HCT116 (cell line): ENCODE measurements at places on chromosomes 3 and 15.
A peak's percentile ranks its signal among the peaks of the same experiment; 100 is the strongest.

DNA sequence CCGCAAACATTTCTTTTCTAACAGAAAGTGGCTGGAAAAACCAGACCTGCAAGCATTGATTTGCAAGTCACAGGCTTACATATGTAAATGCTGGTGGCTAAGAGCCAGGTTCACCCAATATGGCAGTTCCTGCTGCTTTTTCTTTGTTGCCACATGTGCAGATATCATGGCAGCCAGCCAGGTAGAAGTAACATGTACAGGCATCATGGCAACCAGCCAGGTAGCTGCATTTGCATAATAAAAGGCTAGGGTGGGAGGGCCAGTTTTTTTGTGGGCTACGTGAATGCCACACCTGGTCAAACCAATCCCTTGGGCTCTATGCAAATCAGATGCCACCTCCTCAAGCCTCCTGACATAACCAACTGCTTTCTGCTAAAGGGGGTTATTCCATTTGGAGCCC, 2.8 kb upstream of the SMCO1 start:
- no peaks in the 10 kb centered on the region for H3K27me3 ChIP-seq
- no peak overlapping the region for H3K27ac ChIP-seq
- H3K4me3 ChIP-seq, result no peak overlapping the region
- peaks cover 7% of the 10 kb centered on the region; the same call in 1 of the 2 replicates for H3K4me1 ChIP-seq
- H3K36me3 ChIP-seq, result no peaks in the 10 kb centered on the region

DNA sequence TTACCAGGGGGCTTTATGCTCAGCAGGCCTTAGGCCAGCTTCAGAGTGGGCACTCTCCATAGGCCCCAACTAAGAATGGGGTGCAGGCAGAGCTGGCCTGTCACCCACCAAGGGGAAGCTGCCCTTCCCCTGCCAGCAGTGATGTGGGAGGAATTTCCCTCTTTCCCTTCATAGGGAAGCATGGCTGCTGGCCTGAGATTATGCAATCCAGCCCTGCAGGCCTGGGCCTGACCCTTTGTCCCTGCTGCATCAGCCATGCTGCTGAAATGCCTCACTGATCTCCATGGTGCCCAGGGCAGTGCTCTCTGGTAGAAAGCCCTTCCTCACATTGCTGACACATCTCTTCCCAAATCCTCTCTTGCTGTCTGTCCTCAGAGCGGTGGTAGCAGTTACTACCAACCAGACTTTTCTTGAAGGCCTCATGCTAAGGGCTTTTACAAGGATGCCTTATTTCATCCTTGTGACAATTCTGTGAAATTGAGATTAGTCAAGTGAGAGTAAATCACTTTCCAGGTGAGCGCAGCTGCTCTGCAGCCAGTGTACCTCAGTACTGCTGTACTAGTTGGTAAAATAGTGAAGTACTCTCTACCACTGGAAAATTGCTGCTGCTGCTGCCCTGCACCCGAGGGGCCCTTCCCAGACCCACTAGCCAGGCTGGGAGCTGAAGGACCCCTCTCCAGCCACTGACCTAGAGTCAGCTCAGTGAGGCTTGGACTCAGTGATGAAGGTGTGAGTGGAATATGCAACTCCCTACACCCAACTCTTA, 33.8 kb downstream of the MRAS start:
- DNase-seq, result no peak
- H3K27ac ChIP-seq, result no peak overlapping the region
- H3K4me3 ChIP-seq, result no peak overlapping the region
- H3K36me3 ChIP-seq, result no peaks in the 10 kb centered on the region
- H3K27me3 ChIP-seq, result no peaks in the 10 kb centered on the region
- H3K4me1 ChIP-seq, result no peaks in the 10 kb centered on the region; the same call in 1 of the 2 replicates

- peak overlapping the region; percentile 58 for H3K27ac ChIP-seq
- no peaks in the 10 kb centered on the region for H3K36me3 ChIP-seq
- H3K4me1 ChIP-seq, result peaks cover 6% of the 10 kb centered on the region; the same call in 1 of the 2 replicates
- H3K27me3 ChIP-seq, result no peaks in the 10 kb centered on the region
These were observed 33.7 kb upstream of the ZNF445 start for GRCh38 chr3:44511238-44511566.

DNA sequence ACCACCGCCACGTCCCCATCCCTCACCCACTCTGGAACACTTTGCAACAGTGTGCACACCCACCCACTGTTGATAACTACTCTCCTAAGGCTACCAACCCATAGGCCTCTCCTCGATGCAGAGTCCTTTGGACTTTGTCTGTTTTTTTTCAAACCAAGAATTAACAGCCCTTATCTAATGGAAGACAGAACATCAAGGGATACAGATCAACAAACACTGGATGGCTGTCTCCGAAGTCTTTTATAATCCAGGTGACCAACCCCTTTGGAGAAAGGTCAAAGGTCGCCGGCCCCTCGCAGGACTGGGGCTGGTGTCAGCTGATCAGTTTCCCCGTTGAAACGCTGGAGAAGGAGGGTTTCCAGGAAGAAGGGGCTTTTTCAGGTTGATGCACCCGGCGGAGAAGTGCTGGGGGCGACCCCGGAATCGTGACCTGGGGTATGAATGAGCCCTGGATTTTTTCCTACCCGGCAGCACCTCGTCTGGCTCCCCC, 532 bp downstream of the B4GALT4 start:
- no peaks in the 10 kb centered on the region for H3K27me3 ChIP-seq
- peak overlapping the region; percentile 73 for H3K27ac ChIP-seq
- DNase-seq, result no peak
- peaks cover 2% of the 10 kb centered on the region; the same call in 1 of the 2 replicates for H3K36me3 ChIP-seq

DNA sequence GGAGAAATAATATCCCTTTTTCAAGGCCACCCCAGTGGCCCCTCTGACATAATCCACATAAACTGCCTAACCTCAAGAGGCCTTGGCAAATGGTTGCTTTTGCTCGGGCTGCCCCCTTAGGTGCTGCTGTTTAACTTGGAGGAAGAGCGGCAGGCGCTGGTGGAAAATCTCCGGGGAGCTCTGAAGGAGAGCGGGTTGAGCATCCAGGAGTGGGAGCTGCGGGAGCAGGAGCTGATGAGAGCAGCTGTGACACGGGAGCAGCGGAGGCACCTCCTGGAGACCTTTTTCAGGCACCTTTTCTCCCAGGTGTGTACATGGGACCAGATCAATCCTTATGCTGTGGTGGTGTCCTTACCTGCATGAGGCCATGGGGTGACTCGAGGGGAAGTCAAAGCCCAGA, 15.0 kb downstream of the DUOX1 start:
- no peak for DNase-seq
- H3K27me3 ChIP-seq, result no peaks in the 10 kb centered on the region
- peaks cover 4% of the 10 kb centered on the region; the same call in 1 of the 2 replicates for H3K4me1 ChIP-seq
- H3K36me3 ChIP-seq, result no peaks in the 10 kb centered on the region

- H3K4me1 ChIP-seq, result no peaks in the 10 kb centered on the region
- no peak overlapping the region for H3K27ac ChIP-seq
- H3K36me3 ChIP-seq, result no peaks in the 10 kb centered on the region
- no peak overlapping the region for H3K4me3 ChIP-seq
- no peak for DNase-seq
These were observed 366.7 kb downstream of the PTPRG start for GRCh38 chr3:61928039-61928438.

GRCh38 chr3:56919797-56920195, 118.0 kb upstream of the ARHGEF3 start:
- DNase-seq, result no peak
- no peaks in the 10 kb centered on the region for H3K36me3 ChIP-seq
- no peaks in the 10 kb centered on the region for H3K27me3 ChIP-seq

DNA sequence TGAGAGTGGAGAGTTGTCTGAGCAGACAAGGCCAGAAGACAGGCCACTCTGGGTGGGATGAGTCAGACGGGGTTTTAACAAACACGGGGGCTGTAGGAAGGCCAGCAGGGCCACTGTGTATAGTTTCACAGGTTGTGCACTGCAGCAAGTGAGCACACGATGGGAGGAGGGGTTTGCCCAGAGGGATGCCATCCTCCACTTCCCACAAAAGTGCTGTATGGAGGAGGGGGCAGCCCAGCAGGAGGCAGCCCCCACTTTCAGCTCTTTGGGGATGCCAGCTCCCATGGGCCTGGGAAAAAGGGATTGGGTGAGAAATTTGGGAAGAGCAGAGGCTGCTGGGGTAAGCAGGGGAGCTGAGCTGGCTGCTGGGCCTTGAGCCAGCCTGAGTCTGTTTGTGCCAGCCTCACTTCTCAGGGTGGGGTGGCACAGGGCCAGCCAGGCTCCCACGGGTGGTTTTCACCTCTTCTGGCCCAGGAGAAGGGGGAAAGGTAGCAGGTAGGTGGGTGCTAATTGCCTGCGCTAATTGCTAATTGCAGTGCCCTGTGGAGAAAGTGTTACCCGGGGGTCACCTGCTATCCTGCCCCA, 6.7 kb downstream of the ZBTB47 start:
- H3K4me1 ChIP-seq, result peaks cover 10% of the 10 kb centered on the region; the same call in 1 of the 2 replicates
- no peak for DNase-seq
- H3K36me3 ChIP-seq, result no peaks in the 10 kb centered on the region
- no peak overlapping the region for H3K27ac ChIP-seq

DNA sequence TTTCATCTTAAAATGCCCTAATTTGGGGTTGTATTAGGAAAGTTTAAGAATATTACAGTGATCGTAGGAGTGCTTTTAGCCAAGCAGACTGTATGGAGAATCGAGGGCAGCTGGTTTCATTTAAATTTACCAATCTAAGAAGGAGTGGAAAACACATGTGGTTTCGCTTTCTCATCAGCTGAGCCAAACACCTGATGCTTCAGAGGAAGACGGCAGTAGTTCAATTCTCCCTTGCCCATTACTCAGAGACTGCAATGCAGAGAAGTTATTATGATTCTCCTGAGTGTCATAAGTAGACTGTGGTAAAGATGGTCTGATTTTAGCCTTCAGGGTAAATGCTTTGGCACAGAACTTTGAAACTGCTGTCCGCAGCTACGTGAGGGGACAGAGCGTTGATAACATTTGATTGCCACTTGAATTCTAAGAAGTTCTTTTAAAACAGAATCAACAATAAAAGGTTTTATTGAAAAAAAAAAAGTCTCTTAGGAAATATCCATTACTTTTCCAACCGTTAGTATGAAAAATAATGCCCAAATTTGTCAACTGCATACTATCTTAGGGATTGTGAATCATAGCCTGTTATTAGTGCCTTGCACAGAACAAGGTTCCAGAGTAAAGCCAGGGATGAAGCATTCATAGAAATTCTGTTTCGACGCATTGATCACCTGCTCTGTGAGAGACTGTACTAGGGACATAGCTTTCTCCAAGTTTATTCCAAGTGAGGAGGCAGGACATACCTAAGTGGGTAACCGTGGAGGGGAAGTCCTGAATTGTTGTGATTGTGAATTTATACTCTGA, 25.6 kb downstream of the LYSMD4 start:
- DNase-seq, result no peak
- peaks cover 4% of the 10 kb centered on the region; the same call in 1 of the 2 replicates for H3K36me3 ChIP-seq
- peaks cover 17% of the 10 kb centered on the region for H3K4me1 ChIP-seq
- H3K4me3 ChIP-seq, result no peak overlapping the region
- H3K27ac ChIP-seq, result no peak overlapping the region

DNA sequence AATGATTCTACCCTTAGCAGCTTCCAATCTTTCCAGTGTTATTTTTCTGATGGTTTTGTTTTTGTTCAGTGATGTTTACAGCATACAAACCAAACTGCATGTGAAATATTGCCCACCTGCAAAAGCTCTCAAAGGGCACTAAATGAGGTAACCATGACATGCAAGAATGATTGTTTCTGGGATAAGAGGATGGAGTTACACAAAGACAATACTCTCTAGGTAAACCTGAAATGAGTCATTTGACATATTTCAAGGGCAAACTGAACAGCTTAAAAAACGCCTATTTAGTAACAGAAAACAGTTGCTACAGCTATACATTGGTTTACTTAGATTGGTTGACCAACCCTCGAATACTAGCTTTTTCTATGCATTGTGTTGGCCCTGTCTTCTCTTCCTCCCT, 481.7 kb downstream of the ZPLD1 start:
- no peaks in the 10 kb centered on the region for H3K27me3 ChIP-seq
- no peaks in the 10 kb centered on the region for H3K36me3 ChIP-seq
- no peaks in the 10 kb centered on the region for H3K4me1 ChIP-seq
- DNase-seq, result no peak
- H3K27ac ChIP-seq, result no peak overlapping the region

- DNase-seq, result no peak
- no peak overlapping the region for H3K4me3 ChIP-seq
- no peak overlapping the region for H3K27ac ChIP-seq
- no peaks in the 10 kb centered on the region; the same call in 1 of the 2 replicates for H3K36me3 ChIP-seq
- no peaks in the 10 kb centered on the region for H3K27me3 ChIP-seq
- H3K4me1 ChIP-seq, result peaks cover 8% of the 10 kb centered on the region
These were observed 22.9 kb downstream of the MRAS start for GRCh38 chr3:138371070-138371965.

DNA sequence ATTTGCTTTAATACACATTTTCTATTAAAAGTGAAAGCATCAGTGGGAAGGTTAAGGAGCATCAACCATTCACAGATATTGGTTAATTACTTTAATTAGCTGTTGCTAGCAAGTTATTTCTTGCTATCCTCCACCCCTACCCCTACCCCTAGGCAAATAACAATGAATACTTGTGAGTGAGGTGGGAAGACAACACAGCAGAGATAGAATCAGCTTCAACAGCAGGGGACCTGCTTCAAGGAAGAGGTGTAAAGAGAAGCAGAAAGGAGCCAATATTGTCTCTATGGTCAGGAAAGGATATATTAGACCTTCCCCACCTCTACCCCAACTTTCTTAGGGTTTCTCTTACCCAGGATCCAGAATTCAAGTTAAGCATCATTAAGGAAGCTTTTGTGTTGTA, 149.4 kb downstream of the SNRK start:
- no peaks in the 10 kb centered on the region for H3K36me3 ChIP-seq
- no peaks in the 10 kb centered on the region for H3K27me3 ChIP-seq
- no peaks in the 10 kb centered on the region for H3K4me1 ChIP-seq
- no peak for DNase-seq
- H3K27ac ChIP-seq, result no peak overlapping the region

DNA sequence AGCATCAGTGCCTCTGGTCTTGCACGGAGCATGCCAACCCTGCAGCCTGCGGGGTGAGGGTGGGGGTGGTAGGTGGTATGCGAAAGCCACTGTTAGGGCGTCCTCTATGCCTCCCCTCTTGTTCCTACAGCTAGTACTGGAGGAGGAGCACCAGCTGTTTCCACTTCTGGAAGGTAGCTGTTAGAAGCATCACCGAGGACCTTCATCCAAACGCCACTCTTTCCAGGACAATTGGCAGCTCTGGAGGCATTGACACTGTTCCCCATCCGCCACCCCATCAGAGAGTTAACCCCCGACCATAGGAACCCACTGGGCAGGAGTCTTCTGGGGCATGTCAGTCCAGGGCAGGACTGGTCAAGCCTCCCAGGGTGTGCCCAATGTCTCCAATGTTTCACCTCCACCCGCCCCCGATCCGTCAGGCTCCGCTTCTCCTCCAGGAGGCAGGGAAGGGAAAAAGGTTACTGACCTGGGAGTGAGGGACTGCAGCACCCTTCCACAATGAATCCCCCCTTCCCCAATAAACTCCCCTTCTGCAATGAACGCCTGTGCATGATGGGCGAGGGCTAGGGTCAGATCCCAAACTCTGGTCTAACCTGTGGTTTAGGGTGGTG, 487 bp downstream of the DUOX2 start:
- no peak for DNase-seq
- no peak overlapping the region for H3K4me3 ChIP-seq
- H3K27me3 ChIP-seq, result no peaks in the 10 kb centered on the region
- peaks cover 4% of the 10 kb centered on the region for H3K4me1 ChIP-seq
- H3K36me3 ChIP-seq, result no peaks in the 10 kb centered on the region
- no peak overlapping the region for H3K27ac ChIP-seq

- DNase-seq, result no peak
- no peaks in the 10 kb centered on the region for H3K27me3 ChIP-seq
- no peaks in the 10 kb centered on the region; the same call in 1 of the 2 replicates for H3K36me3 ChIP-seq
- no peak overlapping the region for H3K4me3 ChIP-seq
- no peak overlapping the region for H3K27ac ChIP-seq
These were observed 5.3 kb downstream of the PTPN9 start for GRCh38 chr15:75573648-75574384.
